Stimulated activated CD8-positive, alpha-beta memory T cell treated with anti-CD3 and anti-CD28 coated beads, Interleukin-7, amount 100 ng/mL, for 1 hour (primary cell): ENCODE measurements at places on chromosomes 7 and 10.
A peak's percentile ranks its signal among the peaks of the same experiment; 100 is the strongest.

- no peak for DNase-seq
These were observed 242.5 kb downstream of the ELMO1 start for GRCh38 chr7:37206192-37206591.

DNA sequence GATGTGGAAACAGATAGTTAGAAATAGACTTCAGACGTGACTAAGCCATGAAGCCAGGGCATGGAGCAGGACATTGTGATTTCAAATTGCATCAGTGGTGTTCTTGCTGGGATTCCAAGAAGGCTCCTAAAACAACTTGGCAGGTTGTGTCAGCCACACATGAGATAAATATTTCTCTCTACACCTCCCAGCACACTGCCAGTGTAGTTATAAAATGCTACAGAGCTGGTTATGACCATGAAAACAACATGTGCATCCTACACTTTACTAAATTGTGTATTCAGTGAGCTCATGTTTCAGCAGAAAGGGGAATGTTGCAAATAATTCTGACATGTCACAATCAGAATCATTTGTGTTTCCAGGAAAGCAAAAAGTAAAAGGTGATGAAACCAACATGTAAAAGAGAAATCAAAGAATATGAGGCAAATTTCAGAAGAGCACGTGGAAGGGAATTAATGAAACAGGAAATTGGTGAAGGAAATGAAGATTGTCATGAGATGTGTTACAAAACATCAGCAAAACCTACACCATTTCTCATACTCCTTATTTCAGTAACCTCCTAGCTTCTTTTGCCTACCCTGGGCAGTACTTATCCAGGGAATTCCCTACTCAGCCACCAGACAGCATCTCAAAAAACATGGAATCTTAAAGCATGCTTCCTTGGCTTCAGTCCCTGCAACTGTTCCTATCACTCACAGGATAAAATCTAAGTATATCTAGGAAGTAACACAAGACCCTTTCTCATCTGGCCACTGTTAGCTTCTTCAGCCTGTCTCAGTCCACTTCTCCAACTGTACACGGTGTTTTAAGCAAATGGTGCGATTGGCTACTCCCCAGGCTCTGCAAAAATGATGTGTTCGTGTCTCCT is 5.8 kb upstream of the CYP3A7 start:
- no peak for DNase-seq

DNA sequence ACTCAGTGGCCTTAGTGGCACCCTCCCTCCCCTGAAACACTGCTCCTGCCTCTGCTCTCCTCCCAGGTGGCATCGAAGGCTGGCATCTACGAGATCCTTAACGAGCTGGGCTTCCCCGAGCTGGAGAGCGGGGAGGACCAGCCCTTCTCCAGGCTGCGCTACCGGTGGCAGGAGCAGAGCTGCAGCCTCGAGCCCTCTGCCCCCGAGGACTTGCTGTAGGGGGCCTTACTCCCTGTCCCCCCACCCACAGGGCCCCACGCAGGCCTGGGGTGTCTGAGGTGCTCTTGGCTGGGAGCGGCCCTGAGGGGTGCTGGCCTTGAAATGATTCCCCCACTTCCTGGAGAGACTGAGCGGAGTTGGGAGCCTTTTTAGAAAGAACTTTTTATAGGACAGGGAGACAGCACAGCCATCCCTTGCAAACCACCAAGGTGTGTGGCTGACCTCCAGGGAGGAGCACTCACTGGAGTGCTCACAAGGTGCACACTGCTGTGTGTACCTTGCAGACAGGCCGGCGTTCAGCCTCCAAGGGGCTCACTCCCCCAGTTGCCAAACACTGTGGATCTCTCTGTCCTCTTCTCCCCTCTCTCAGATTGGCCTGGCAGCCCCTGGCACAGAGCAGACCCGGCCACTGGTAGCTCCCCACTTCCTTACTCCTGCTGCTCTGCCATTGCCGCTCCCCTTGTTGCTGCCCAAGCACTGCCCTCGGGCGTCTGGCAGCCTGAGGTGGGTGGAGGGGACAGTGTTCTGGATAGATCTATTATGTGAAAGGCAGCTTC is 35.8 kb downstream of the PRF1 start:
- no peak for DNase-seq

DNA sequence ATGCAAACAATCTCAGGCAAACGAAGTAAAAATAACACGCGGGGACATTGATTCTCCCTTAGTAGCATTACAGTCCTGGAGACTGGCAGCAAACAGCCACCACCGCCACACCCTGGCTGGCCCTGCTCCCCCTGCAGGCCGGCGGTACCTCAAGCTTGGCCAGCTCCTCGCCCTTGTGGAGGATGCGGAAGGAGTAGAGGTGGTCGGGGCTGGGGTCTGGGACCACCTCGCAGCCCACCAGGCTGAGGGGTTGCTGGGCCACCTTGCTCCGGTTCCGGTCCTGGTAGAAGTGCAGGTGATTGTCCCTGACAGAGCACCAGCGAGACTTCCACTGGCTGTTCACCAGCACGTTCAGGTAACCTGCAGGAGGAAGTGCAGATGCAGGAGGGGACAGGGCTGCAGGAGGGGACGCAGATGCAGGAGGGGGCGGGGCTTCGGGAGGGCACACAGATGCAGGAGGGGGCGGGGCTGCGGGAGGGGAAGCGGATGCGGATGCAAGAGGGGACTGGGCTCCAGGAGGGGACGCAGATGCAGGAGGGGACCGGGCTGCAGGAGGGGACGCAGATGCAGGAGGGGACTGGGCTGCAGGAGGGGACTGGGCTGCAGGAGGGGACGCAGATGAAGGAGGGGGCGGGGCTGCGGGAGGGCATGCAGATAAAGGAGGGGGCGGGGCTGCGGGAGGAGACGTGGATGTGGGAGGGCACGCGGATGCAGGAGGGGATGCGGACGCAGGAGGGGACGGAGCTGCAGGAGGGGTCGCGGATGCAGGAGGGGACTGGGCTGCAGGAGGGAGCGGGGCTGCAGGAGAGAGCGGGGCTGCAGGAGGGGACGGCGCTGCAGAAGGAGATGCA is 65.7 kb downstream of the VWA2 start:
- DNase-seq, result peak; percentile 33

DNA sequence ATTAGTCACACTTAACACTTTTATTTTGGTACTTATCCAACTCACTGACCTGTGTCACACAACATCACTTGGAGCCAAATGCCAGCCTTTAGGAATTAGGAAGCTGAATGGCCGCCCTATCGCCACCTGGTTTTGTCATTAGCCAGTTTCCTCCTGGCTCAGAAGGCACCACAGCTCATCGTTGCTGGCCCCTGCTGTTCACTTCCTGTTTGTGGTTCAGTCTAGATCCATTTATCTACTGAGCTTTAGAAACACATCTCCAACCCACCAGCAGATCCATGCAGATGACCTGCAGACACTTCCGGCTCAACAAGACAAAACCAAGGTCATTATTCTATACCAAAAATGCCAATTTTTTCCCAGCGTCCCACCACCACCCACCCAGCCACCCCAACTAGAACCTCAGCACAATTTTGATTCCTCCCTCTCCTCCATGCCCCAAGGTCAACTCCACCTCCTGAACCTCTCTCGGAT is 193.5 kb upstream of the NEBL start:
- DNase-seq, result no peak

DNA sequence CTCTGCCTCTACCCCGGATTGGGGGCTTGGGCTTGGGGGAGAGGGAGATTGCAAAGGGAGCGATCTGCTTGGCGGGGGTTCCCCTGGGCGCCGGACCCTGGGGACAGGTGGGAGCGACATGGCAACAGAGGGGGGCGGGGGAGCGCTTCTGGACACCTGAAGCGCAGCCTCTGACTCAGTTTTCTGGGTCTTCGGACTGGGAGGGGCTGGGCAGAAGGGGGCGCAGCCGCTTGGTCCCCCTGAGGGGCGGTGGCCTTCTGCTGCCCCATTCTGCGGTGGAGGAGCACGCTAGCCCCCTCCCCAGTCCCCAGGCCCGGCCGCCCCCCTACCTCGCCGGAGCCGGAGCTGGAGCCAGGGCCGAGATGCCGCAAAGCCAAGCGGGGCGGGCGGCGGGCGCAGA is 380 bp downstream of the NAT16 start:
- no peak for DNase-seq

- DNase-seq, result no peak
These were observed 120.6 kb downstream of the TMEM26 start for GRCh38 chr10:61332581-61332980.

DNA sequence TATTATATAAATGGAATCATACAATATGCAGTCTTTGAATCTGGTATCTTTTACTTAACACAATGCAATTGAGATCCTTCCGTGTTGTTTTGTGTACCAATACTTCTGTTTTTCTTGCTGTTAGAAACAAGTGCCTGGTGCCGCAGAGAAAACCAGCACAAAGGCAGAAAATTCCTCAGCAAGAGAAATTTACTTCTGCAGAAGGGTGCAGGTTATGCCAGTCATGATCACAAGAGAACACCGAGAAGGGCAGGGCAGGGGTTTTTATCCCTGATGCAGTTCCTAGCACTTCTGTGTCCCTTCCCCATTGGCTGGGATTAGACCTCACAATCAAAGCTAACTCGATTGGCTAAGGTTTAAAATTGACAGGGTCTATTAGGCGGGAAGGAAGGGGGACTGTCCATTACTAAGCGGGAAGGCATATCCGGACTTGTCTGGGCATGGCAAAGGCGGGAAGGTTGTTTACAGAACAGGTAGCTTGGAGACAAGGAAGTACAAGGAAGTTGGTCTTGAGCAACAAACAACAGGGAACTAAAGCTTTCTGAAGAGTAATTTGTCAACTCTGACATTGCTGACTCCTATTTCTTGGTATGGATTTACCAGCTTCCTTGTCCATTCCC is 2.4 kb upstream of the ZNF33B start:
- no peak for DNase-seq

DNA sequence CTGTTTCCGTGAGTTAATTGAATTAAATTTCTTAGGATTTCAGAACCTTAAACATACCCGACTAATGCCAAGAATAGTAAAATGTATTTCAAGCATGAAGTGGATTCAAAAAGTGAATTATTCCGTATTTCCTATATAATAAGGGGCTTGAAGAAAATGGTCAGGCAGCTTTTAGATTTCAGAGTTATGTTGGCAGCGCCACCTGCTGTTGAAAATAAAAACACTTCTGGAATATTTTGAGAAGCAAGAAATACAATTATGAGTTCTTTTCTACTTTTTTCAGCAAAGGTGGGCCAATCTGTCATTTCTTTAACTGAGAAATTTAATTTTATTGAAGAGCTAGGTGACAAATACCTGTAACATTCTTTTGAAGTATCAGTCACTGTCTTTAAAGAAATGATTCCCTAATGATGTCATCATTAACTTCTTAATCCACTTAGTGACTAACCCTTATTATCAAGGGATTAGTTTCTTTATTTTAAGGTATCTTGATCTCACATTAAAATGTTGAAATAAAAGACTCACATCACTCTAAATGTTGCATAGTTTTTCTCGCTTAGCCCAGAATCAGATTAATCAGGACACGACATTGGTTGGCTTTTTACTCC is 36.6 kb upstream of the AGR3 start:
- no peak for DNase-seq

DNA sequence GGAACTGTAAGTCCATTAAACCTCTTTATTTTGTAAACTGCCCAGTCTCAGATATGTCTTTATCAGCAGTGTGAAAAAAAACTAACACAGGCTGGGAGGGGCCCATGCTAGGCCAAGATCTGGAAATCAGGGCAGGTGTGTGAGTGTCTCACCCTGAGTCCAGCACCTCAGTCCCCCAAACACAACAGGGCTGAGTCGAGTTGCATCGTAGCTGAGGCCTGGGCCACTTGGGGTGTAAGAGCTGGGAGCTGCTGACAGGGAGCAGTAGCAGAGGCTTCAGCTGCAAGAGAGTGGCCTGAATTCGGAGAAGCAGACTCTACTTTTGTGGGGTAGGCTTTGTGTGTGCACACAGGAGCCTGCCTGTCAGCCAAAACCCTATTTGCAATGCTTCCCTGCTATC is 553.1 kb downstream of the PTPRN2 start:
- no peak for DNase-seq

GRCh38 chr7:114312649-114313048 is 102.0 kb upstream of the FOXP2 start:
- DNase-seq, result no peak

DNA sequence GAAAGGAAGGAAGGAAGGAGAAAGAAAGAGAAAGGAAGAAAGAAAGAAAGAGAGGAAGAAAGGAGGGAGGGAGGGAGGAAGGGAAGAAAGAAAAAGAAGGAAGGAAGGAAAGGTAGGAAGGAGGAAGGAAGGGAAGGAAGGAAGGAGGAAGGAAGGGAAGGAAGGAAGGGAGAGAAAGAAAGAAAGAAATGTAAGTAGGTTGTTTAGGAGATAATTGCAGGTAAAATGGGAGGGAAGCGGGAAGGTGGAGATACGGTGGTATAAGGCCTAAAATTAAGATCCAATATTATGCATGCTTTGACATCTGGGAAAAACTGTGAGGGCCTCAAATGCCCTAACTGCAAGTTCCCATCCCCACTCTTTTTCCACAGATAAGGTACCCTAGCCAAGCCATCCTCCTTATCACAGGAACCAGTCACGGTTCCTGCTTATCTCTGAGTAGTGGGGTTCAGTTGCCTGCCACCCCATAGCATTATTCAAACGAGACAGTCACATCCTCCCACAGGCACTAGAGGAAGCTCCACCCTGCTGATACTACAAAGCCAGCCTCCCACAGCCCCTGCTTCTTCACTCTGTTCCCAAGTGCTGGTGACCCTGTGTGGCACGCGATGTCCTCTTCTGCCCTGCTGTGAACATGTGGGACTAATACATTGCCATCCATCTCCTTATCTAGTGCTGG is 28.7 kb downstream of the ST8SIA6 start:
- no peak for DNase-seq

DNA sequence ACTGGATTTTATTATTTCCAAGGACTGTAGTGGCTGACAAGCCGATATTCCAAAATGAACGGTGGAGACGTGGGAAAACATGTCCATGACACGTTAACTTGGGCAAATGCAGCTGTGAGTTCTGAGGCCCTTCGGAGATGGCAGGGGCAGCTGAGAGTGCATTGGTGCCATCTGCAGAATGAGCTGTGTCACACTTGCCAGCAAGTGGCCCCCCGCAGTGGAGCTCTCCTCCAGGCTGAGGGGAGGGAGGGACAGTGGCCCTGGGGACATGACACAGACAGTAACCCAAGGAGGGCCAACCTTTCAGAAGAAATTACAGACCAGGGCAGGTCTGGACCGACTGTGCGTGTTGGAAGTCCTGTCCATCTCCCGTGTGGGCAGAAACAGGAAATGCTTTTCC is 139.4 kb downstream of the SVIL start:
- no peak for DNase-seq

DNA sequence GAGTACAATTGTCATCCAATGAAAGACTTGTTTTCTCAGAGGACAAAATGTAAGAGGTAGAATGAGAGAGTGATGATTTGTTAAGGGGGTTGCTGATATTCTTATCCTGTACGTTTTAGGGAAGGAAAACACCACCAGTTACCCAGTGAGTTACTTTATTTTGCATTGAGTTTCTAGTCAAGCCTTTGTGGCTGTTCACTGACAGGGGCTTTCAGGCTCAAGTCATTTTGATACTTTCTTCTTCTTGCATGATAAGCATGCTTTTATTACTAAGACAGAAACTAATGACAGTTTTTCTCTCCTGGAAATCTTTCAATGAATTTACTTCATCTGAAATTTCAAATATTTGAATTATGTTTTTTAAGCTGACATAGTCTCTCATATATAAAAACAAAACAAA is 710.2 kb upstream of the POM121L12 start:
- DNase-seq, result no peak
